ENCODE measurements at places on chromosomes 11 and 22.
A peak's percentile ranks its signal among the peaks of the same experiment; 100 is the strongest.

DNA sequence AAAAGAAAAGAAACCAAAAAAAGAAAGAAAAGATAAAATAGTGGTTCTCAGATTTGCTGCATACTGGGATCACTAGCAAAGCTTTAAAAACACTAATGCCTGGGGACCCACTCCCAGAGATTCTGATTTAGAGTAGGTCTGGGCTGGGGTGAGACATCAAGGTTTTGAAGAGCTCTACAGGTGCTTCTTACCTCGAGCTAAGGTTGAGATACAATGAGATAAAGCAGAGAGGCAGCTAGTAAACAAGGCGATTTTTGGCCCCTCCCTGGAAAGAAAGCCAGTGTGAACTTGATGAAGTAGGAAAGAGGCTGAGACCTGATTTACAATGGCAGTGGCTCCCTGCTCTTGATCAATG lies 327.6 kb upstream of the CCDC90B start:
- no peak for DNase-seq

DNA sequence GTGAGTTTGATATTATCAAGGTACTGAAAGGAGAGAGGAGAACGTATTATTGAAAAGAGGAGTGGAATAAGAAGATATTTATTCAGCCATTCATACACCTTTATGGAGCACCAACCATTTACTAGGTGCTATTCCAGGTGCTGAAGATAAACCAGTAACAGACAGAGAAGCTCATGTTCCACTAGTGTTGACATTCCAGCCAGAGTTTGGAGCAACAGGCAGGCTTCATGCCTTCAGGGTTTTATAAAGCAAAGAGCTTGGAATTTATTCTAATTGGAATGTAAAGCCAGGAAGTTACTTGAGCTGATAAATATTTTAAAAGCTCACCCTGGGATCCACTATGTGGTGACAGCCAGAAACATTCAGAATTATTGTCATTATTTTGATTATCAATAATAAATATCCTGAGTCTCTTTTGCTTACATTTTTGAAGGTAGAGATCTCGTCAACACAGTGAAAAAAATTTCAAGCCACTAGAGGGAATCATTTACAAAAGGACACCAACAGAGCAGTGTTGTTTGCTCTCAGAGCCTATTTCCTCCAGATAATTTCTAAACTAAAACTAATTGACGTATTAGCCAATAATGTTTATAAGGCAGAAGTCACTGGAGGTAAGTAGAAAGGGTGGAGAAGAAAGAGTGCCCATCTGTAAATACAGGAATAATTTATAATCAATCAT lies 172.0 kb downstream of the KCNA4 start:
- no peak for DNase-seq

DNA sequence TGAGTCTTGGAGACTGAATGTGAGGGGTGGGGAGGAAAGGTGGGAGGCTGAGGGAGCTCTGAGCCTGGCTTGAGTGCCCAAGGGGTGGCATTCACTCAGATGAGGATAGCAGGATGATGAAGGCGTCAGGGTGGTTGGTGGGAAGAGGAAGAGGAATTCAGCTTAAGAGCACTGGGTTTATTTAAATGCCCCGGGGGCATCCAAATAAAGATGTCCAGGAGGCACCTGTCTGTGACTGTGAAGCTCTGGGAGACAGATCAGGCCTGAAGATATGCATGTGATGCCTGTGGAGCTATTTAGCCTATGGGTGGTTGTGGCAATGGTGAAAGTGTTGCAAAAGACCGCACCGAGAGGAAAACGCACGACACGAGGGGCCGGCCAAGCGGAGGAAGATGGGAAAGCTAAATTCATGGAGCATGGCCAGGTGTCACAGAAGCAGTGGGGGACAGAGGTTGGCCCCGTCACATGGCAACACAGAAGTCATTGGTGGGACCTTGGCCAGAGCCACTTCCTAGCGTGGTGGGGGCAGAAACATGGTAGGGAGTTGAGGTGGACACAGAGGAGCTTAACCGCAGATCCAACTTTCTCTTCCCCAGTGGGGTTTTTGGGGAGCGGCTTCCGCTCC lies 15.5 kb downstream of the SLC37A2 start:
- DNase-seq = peak; percentile 38

- no peak for DNase-seq
These were observed 140.4 kb downstream of the PARVA start for GRCh38 chr11:12517741-12518140.

DNA sequence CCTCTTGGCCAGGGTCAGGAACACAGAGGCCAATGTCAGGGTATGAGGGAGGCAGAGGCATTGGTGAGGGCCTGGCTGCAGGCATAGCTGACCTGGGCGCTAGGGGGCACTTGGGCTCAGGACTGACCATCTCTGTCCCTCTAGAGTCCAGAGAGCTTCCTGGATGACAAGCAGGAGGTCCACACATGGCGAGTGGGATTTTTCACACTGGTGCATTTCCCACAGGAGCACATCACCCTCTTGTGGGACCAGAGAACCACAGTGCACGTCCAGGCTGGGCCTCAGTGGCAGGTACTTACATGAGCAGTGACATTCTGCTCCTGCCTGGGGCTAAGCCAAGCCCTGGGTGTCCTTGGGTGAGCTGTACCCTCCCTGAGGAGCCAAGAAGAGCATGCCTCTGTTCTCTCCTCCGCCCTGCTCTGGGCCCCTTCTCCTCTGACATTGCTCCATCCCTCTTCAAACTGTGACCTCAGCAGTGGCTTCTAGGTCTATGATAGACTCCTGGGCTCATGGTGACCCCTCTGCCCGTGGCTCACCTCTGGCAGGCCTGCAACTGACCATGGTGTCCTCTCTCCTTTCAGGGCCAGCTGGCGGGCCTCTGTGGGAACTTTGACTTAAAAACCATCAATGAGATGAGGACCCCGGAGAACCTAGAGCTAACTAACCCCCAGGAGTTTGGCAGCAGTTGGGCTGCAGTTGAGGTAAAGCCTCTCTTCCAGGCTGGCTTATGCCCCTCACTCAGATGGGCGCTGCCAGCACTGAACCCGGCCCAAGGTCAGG lies 46.6 kb downstream of the OTOG start:
- DNase-seq = no peak

GRCh38 chr11:127000981-127001380 lies 411 bp upstream of the KIRREL3 start:
- no peak for DNase-seq

DNA sequence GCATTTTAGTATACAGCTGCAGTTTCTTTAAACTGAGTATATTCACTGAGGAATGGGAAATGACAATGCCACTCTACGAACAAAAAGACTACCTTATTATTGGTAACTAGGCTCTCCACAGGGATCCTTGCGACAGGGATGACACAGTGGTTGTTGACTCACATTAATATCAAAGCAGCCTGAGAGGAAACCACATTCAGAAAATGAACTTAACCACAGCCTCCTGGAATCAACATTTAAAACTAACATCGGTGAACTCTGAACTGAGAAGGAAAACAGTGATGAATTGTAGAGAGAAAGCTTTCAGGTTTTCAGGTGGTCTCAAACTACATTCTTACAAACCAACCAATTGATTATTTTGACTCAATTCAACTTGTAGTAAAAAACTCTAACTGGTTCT lies 90.3 kb upstream of the MTMR2 start:
- no peak for DNase-seq

GRCh38 chr11:21258414-21258813 lies 589.0 kb downstream of the NELL1 start:
- no peak for DNase-seq

- no peak for DNase-seq
These were observed 11.6 kb downstream of the PISD start for GRCh38 chr22:31650391-31650790.

DNA sequence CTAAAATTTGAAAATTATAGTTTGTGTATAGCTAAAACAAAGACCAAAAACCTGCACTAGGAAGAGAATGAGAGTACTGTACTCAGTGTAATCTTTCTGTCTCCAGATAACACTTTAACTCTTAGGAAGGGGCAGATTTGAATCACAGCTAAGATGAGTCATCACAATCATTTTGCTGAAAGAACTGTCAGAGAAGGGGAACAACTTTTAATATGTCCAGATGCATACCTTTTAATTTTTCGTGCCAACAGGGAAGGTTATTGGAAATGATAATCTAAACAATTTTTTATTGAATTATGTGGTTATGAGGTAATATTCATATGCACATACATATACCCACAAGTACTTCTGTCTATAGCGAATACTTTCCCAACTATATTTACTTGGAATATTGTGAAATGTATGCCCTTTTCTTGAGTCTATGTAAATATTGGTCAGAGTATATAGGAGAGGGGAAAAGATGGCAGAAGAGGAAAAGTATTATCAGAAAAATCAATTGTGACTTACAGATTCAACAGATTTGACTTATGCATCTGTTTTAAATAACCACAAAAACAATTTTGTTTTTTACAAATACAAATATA lies 51.1 kb upstream of the MUC15 start:
- no peak for DNase-seq

GRCh38 chr22:43232445-43232844 lies 45.5 kb upstream of the TTLL12 start:
- DNase-seq = no peak

- no peak for DNase-seq
These were observed 33.9 kb downstream of the ALX4 start for GRCh38 chr11:44275961-44276550.

GRCh38 chr11:82937554-82937953 lies 36.0 kb downstream of the DDIAS start:
- no peak for DNase-seq

- DNase-seq = no peak
These were observed 1.2 kb upstream of the CERK start for GRCh38 chr22:46739094-46739870.

GRCh38 chr22:50027639-50028537 lies 15.3 kb upstream of the IL17REL start:
- peak; percentile 60 for DNase-seq

DNA sequence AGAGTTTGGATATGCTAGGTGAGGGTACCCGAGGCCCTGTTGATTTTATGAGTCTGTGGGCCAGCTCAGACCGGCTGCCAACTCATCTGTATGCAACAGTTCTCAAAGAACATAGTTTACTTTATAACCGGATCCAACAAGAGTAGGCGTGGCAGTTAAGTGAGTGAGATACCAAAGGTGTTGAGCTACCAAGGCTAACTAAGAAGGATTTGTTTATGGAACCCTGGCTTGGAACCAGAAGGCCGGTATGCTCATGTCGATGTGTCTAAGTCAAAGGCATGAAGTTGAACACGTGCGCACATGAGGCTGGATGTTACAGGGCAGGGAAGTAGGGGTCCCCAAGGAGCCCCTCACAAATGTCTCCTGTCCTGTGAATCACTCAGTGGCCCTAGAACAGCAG lies at the start of gene KCNJ1:
Gene KCNJ1, minus strand, starts transcription at position 20 of the 400 bp plus-strand sequence. CDS start 27,053 bp downstream, outside the sequence.
- no peak for DNase-seq

- no peak for DNase-seq
These were observed 32.7 kb downstream of the CD6 start for GRCh38 chr11:61004180-61004611.

DNA sequence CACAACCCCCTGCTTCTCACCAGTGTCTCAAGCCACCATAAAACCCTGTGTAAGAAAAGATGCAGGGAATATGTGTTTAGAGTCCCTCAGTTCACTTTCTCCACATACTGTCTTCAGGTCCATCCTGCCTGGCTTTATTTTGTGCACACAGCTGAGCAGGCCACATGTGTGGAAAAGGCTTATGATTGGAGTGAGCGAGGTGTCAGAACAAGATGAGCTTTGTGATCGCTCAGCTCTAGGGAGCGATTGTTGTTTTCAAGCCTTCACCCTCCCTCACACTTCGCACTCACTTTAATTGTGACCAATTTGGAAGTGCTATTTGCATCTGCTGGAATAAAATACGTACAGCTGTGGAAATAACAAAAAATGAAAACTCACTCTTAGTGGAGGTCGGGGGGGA lies 931.1 kb upstream of the TENM4 start:
- no peak for DNase-seq

DNA sequence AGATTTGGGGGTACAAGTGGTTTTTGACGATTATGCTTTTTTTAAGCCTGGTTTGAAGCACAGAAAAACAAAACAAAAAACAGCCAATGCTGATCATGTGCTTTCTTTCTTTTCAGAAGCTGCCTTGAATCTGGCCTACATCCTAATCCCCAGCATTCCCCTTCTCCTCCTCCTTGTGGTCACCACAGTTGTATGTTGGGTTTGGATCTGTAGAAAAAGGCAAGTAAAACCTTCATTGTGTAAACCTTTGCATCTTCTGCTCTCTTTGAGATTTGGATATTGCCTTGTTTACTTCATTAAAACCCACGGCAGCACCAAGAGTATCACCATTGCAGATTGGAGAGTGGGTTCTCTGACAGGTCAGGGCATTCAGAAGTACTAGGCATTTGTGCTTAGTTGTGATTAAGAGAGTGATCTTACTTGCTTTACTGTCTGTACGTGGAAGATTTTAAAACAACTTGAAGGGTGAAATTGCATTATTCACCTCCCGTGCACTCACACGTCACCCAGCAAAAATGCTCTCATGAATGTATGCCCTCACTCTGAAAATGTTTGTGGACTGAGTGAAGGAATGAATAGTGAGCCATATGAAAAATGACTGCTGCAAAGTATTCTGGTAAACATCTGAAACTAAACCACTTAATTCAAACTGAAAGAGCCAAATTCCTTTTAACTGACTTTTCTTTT lies 17.0 kb downstream of the LAYN start:
- DNase-seq = no peak

DNA sequence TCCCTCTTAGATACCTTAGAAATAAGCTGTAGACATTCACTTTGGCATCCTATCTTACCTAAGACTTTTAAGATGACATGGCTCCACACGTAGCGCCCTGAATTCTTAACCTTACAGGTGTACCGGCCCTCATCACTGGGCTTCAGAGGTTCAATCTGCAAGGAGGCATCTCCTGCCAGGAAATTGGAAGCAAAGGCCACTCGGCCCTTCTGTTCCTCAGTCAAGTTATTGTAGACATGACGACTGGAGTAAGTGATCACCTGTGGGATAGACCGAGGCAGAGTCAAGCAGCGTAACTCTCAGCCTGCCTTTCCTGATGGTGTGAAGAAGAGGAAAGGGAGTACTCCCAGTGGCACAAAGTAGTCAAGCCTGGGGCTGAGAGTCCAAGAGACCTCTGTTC lies 22.5 kb upstream of the HSPA8 start:
- DNase-seq = no peak

DNA sequence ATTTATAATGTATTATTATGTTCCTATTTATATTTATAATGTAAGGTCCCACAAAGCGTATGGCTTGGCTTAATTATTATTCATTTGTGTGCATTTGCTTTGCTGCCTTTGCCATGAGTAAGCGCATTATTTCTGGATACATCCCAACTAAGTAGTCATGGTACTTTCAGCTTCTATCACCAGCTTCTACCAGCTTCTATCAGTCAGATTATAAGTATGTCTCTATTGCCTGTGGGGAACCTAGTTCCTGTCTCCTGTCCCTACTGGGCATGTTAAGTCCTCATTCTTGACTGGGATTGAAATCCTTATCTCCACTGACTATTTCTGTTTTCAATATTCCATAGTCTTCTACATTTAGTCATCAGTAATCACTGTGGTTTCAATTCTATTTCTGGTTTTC lies 33.5 kb upstream of the OR10W1 start:
- no peak for DNase-seq

- DNase-seq = no peak
These were observed 156.8 kb downstream of the NAV2 start for GRCh38 chr11:19869466-19869865.

- DNase-seq = no peak
These were observed 1432.5 kb downstream of the BRD1 start for GRCh38 chr22:48395201-48395600.
